ENCODE measurements at places on chromosomes 16 and 17.

GRCh38 chr17:46917516-46917915, 5.4 kb upstream of the GOSR2 start:
- no peak for DNase-seq

DNA sequence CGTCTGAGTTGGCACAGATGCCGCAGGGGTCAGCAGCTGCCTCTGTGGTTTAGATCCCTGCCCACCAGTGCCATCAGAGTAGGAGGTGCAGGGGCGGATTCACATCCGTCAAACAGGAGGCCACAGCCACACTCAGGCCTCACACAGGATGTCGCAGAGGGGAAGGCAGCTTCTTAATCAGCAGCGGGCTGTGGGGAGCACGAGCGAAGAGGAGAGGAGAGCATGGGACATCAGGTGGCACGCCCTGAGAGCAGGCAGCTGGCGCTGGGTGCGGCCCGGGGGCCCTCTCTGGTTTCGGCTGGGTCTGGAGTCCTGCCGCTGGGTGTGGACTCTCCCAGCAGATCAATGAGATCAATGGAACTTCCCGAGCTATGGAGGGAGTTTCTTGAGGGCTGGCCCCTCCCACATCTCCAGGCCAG, 9.6 kb downstream of the LLGL2 start:
- no peak for DNase-seq

GRCh38 chr16:67731753-67732095, 12.6 kb upstream of the GFOD2 start:
- no peak for DNase-seq

DNA sequence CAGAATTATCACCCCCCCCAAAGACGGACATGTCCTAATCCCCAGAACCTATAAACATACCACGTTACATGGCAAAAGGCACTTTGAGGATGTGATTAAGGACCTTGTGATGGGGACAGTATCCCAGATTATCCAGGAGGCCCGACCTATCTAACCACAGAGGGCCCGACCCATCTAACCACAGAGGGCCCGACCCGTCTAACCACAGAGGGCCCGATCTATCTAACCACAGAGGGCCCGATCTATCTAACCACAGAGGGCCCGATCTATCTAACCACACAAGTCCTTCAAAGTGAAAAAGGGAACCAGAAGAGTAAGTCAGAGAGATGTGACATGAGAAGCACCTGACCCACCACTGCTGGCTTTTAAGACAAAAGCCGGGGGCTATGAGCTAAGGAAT, 56.8 kb downstream of the ANKFY1 start:
- DNase-seq, result no peak

DNA sequence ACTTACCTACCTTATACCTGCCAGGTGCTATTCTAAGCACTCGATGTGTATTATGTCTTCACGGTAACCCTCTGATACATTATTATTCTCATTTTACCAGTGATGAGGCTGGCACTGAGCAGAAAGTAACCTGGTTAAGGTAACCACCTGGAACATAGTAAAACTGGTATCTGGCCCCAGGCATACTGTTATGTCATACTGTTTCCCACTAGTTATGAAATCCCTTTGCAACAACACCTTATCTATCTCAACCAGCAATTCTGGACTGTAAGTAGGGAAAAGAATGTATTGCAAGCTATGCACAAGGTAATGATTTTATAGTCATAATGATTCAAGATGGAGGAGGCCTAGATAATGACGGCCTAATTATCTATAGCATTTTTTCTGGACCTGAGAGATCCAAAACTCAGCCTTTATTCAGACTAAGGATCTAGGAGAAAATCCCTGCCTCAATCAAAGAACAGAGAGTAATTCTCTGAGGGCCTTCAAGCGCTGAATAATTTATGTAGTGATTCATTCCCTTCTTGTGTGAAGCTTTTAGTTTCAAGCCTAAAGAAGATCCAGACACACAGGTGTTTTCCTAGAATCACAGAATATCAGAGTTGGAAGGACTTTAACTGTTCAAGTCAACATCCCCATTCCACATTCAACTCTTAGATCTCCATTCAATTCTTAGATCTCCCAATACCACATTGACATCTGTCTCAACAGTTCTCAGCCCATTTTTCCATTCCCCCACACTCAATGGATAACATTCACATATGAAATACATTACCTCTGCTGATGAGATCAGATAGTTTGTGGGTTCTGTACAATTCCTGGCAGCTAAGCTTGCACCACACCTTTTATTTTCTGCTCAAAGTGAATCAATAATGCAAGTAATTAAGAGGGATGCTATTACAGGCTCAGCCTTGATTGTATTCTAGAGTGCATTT, 14.9 kb upstream of the MMD start:
- no peak for DNase-seq
